Pericardium fibroblast (primary cell): ENCODE measurements at places on chromosomes 2 and 18. TPM values are rescaled to one million over a fixed set of nuclear protein-coding genes. Genes with fewer than 3 reads are reported as not detected.

RGPD8 gene
- 3.9 and 4.7 TPM in 2 replicates for total RNA-seq

GCG gene
- not detected in 2 replicates for total RNA-seq

TMEM198 gene
- total RNA-seq: 1.9 and 10.2 TPM in 2 replicates

POLR1B gene
- total RNA-seq: 6.3 and 7.2 TPM in 2 replicates

CROCC2 gene
- not detected in 2 replicates for total RNA-seq

FABP1 gene
- not detected in 2 replicates for total RNA-seq

HAUS1 gene
- total RNA-seq: 59.3 and 73.3 TPM in 2 replicates

AFF3 gene
- total RNA-seq: 0.17 and 0.58 TPM in 2 replicates

ELOA2 gene
- total RNA-seq: not detected in 2 replicates

PID1 gene
- 7.4 and 8.4 TPM in 2 replicates for total RNA-seq

ACTR1B gene
- 38.9 and 41.2 TPM in 2 replicates for total RNA-seq
